ENCODE measurements at places on chromosomes 12 and 14.

- H3K27me3 ChIP-seq, result no peaks in the 10 kb centered on the region
- H3K36me3 ChIP-seq, result no peaks in the 10 kb centered on the region
- peaks cover 6% of the 10 kb centered on the region for H3K4me1 ChIP-seq
- H3K27ac ChIP-seq, result no peak overlapping the region
Measured at GRCh38 chr12:75337905-75338304, 3.4 kb downstream of the GLIPR1L1 start.

DNA sequence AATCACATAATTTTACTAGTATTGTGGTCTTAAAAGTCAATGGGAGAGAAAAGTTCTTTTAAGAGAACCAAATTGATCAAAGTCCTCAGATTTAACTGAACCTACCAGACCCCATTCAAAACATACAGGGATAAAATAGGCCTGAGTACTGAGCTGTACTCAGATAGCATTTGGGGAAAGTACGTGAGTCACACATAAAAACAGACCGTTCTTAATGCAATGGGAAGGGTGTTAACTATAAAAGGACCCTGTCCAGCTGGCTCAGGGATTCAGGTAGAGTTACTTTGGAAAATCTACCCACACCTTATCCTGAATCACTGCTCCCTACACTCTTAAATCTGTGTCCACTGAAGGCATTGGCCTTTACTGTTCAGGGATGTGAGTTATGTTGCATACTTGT is 78.0 kb downstream of the PTPN21 start:
- peaks cover 8% of the 10 kb centered on the region for H3K4me1 ChIP-seq
- no peak overlapping the region for H3K27ac ChIP-seq
- H3K4me3 ChIP-seq, result no peak overlapping the region

GRCh38 chr12:72098622-72099021 is 160.0 kb downstream of the TPH2 start:
- H3K36me3 ChIP-seq, result no peaks in the 10 kb centered on the region
- no peak for DNase-seq
- H3K27me3 ChIP-seq, result no peaks in the 10 kb centered on the region
- H3K4me1 ChIP-seq, result no peaks in the 10 kb centered on the region
- H3K27ac ChIP-seq, result no peak overlapping the region

DNA sequence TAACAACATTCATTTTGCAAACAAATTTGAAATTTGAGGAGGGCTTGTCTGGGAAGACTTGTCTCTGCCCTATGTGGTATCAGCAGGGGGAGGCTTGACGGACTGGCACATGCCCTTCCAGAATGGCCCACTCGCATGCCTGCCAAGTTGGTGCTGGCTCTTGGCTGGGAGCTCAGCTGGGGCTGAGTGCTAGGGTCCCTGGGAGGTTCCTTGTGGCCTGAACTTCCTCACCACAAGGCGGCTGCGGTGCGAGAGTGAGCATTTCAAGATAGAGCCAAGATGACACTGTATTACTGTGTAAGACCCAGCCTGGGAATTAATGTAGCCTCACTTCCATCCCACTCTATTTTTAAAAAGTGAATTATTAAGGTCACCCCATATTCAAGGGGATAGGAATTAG is 271.6 kb upstream of the PLEKHG7 start:
- no peaks in the 10 kb centered on the region for H3K27me3 ChIP-seq
- DNase-seq, result no peak
- no peak overlapping the region for H3K4me3 ChIP-seq
- H3K36me3 ChIP-seq, result no peaks in the 10 kb centered on the region
- H3K4me1 ChIP-seq, result no peaks in the 10 kb centered on the region
- no peak overlapping the region for H3K27ac ChIP-seq

DNA sequence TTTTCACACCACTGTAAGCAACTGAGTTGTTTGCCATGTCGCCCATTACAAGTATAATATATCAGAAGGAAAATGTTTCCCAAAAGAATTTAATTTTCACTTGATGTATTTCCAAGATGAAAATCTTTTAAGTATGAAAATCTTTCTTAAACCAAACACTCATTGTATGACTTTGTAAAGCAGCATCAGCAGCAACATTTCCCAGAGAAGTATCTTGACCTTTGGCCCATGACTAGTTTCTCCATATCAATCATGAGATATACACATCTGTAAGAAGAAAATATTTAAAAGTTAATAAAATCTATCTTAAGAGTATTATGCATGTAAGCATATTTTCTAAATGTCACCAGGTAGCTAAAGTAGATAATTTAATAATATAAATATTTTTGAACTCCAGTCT is 52.8 kb downstream of the ATP2B1 start:
- no peaks in the 10 kb centered on the region for H3K36me3 ChIP-seq
- H3K4me3 ChIP-seq, result no peak overlapping the region
- no peaks in the 10 kb centered on the region for H3K27me3 ChIP-seq
- peaks cover 10% of the 10 kb centered on the region for H3K4me1 ChIP-seq
- H3K27ac ChIP-seq, result no peak overlapping the region

- no peaks in the 10 kb centered on the region for H3K36me3 ChIP-seq
- H3K4me1 ChIP-seq, result no peaks in the 10 kb centered on the region
- H3K27me3 ChIP-seq, result no peaks in the 10 kb centered on the region
- no peak overlapping the region for H3K27ac ChIP-seq
- H3K4me3 ChIP-seq, result no peak overlapping the region
- DNase-seq, result no peak
Measured at GRCh38 chr12:32302218-32303173, 96.9 kb upstream of the FGD4 start.

DNA sequence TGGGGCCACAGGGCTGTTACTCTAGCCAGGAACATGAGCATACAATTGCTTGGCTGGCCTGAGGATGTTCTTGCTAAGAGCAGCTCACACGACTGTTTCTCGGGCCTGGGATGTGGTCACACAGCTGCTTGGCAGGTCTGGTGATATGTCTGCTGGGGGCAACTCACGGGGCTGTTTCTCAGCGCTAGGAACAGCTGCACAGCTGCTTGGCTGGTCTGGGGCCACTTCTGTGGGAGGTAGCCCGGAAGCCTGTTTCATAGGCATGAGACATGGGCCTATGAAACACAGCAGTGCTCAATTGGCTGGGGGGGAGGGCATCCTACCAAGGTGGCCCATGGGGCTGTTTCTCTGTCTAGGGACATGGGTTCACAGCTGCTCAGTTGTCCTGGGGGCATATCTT is 73.4 kb upstream of the DDHD1 start:
- H3K4me3 ChIP-seq, result no peak overlapping the region
- no peak for DNase-seq
- no peaks in the 10 kb centered on the region for H3K4me1 ChIP-seq
- H3K27ac ChIP-seq, result no peak overlapping the region

Measured in vagina (tissue), 2 donors.